ENCODE measurements at places on chromosomes 1 and 21.

DNA sequence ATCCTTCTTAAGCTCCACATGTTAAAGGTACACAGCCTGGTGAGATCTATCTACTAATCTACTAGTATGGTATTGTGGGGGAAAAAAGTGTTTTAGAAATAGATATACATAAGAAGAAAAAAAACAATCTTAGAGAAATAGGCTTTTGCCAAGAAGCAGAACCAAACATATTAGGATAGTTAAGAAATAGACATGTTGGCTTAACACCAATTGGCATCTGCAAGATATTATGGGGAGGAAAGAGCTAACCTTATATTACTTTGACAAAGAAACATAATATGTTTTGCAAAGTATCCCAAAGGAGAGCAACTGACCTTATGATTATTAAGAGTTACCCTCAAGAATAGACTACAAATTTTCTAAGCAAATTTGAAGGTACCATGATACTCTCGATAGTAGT is 202.9 kb downstream of the BRINP3 start:
- no peak for DNase-seq

DNA sequence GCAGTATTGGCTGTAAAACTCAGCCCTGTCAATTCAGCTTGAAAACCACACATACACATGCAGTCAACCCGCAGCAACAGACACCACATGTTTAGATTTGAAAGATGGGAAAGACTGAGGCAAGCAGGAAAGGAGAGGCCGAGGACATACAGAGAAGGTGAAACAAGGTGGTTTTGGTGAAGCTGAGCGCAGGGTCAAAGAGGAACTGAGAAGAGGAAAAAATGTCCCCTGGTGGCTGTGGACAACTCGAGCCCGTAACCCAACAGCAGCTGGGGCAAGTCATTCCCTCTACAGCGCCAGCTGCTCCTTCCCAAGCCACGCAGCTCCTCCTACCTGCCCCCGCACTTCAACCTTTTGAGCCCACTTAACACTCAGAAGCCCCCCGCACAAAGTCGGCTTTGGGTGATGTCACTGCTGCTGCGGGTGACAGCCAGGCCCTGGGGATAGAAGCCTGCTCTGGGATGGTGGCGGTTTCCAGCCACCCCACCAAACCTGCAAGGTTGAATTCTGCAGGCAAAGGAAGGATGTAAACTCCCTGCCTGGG is 63.0 kb downstream of the KCNN3 start:
- DNase-seq = no peak

DNA sequence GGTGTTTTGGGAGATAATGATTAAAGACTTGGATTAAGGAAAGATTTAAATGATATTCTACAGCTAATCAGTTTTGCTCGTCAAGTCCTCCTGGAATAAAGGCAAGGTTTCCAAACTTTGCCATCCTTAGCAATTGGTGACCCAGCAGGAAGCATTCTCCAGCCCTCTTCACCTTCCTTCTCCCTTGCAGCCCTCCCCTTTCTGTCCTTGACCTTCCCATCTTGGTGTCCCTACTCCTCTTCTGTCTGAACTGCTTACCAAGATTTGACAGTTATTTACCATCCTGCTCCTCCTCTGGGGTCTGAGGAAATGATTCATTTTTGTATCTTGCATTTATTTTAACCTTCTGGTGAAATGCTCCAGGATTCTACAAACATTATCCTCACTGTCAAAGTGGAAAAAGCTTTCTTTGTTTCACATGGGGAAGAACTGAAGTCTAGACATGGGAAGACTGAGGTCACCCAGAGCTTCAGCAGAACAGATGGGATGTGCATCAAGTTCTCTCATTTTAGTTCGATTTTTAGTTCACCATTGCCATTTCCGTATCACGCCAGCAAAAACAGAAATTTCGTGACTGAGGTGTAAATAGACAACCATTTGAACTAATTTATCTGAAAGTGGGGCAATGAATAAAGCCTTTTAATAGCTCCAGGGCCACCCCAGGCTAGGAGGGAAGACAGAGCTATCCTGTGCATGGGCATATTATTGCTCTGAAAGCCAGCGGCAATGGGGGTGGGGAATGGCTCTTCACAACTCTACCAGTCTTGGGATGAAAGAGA is 504.4 kb upstream of the PLXNA2 start:
- no peak for DNase-seq

- DNase-seq = no peak
Observed at GRCh38 chr1:219347921-219348391, 174.3 kb downstream of the LYPLAL1 start.

DNA sequence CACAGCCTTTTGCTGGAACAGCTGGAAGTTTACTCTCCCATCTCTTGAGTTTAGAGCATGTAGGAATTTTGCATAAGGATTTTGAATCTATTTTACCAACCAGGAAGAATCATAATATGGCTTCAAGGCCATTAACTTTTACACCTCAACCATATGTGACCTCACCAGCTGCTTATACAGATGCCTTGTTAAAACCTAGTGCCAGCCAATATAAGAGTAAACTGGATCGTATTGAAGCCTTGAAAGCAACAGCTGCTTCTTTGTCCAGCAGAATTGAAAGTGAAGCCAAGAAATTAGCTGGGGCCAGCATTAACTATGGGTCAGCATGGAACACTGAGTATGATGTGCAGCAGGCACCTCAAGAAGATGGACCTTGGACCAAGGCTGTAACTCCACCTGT is 65.4 kb downstream of the CEP350 start:
- DNase-seq = no peak

GRCh38 chr1:76110666-76111065 is 36.1 kb downstream of the ST6GALNAC3 start:
- no peak for DNase-seq

DNA sequence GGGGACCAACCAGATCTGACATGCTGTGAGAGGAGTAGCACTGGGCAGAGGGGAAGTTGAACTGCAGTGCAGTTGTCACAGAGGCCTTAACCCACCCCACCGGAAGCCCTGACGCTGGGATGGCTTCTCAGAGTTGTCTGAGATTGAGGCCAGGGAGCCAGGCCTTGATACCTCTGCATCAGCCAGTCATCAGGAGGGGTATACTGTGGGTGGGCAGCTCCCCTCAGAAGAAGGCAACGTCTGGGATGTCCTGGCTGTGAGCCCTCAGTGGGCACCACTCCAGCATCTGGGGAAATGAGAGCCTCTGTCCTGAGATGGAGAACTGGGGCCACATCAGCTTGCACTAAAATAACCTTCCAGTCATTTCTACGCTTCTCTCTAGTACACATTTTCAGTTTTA is 47.9 kb upstream of the BCAR3 start:
- DNase-seq = no peak

DNA sequence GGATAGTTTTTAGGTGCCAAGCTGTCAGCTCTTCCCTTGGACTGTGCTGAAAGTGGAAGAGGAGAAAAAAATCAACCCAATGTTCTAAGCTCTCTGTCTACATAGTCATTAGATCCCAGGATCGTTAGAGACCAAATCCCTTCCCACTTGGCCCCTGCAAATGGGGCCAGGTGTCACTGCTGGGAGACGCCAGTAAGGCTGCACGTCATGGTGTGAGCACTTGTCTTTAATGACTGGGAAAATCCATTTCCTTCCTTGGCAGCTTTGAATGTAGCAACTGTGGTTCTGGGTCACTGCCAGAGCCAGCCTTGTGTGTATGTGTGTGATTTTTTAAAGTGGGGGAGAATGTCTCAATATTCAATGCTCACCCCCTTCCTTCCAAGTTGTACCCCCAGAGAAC is 59.9 kb downstream of the MAN1C1 start:
- DNase-seq = no peak

DNA sequence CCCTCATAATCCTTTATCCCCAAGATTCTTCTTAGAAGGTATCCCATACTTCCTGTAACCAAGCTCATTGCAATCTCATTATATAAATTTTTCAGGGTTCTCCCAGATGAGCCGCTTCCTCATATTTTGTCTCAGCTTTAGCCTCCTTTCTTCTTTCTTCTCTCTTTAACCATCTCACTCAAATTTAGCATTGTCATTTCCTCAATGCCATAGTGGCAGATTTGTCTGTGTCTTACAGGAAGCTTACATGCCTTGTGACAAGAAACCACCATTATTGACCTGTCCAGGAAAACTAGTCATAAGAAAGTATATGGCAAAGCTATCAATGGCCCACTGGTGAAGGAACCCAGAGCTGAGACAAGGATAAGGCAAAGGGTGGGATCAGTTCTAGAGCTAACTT is 6.0 kb upstream of the FCRL2 start:
- DNase-seq = no peak

DNA sequence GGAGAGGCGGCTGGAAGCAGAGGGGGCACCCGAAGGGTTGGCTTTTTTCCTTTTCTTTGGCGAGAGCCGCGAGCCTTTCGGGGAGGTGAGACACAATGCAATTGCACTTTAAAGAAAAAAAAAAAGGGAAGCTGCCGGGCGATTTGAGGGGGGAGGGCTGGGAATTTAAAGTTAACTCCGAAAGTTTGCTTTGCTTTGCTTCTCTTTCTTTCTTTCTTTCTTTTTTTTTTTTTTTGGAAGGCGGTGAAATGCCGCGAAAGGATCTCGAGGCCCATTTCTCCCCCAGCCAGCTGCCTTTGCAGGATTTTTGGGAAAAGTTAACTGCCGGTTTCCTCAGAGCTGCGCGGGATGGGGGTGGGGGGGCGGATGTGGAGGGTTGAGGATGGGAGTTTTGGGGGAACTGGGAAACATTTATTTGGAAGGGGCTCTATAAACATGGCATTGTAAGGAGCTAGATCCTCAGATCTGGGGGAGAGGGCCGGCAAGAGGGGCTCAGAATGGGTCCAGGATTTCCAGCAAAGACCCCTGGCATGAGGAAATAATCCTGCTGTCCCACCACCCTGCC is 997 bp downstream of the ZNF362 start:
- DNase-seq = no peak

DNA sequence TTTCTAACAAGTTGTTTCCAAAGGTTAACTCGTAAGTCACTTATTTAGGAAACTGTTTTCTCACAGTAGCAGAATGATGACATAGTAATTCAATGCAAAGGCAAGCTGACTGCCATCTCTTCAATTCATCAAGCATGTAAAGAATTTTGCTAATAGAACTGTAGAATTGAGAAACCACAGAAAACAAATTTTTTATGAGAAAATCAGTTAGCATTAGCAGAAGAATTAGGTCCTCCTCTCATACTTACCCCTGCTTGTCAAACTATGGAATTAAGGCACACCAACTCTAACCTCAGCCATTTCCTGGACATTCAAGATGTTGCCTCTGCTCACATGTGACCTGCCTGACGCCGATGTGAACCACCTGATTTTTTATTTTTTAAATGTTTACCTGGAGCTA is 115.2 kb downstream of the LRRC40 start:
- DNase-seq = no peak

GRCh38 chr1:68495968-68496679 is 758 bp downstream of the DEPDC1 start:
- DNase-seq = no peak

DNA sequence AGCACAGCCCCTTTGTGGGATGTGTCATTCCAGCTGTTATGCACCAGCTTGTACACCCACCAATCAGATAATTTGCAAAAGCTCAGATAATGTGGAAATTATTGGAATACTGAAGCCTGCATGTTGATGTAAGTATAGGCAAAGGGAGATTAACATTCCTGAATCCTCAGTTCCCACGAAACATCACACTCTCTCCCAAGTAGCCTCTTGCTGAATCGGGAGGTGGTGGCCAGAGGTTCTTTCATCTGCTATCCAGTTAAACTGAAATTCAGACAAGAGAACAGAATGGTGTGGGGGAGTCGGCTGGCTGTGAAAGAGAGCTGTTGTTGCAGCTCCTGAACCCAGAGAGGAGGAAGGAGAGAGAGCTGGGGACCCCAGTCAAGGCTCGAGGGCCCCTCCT is 170.9 kb downstream of the ZBTB18 start:
- no peak for DNase-seq

DNA sequence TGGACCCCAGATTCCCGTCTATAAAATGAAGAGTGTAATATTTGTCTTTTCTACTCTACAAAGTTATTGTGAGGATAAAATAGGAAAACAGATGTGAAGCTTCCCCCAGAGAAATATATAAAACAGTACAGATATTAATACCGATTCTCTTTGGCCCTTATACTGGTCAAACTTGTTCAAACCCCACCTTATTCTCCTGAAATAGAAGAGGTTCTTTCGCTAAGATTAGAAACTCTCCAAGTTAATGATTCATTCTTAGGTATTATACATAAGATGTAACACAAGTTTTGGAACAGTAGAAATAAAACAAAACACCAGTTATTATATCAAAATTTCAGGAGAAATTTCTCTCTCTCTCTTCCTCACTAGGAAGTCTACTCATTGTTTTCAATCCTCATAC is 852.4 kb upstream of the ADAMTS5 start:
- DNase-seq = no peak

DNA sequence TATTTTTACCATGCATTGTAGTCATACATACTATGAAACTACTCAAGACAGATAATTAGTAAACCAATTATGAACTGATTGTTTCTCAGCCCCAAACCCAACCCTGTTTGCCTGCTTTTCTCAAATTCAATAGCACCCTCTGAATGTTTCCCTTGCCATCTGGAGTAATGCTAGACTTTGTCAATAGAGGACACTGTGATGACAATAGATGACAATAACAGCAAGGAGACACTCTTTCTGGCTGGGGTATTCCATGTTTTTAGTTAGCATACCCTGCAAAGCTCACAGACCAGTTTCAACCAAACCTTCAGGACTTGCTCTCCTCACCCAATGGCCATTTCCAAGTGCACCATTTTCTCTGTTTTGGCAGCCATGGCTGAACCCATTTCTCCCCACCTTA is 108.5 kb upstream of the LRRC7 start:
- no peak for DNase-seq

DNA sequence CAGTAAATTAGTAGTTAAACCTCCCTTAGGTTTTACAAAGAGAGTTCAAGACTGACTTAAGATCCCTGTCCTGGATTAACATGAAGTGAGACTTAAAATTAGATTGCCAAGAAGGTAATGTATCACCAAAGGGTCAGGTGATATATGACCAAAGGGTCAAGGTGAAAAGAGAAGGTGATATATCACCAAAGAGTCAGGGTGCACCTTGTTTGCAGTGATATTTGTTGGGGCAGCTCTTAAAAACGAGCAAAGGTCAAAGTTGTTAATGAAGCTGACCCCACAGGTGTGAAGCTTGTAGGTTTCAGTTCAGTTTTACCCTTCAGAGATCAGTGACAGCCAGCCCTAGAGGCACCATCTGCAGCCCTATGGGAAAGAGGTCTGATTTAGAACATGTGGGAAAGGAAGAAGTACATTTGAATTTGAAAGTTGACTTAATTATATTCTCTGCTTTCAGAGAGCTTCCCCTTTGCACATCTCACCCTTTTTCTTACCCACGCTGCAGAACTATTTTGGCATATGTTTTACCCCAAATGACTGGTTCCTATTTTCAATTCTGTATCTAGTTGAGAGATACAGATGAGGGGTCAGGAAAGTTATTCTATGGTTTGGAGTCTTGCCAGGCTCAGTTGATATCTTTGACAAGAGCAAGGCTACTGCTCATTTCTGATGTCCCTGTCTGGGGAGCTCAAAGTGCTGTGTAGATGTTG is 170.8 kb downstream of the S1PR1 start:
- DNase-seq = no peak

GRCh38 chr1:216499581-216500272 is 76.5 kb upstream of the USH2A start:
- no peak for DNase-seq

GRCh38 chr1:9687874-9688582 is 36.5 kb downstream of the PIK3CD start:
- no peak for DNase-seq

GRCh38 chr1:60342569-60342968 is 269.0 kb upstream of the C1orf87 start:
- DNase-seq = no peak

- no peak for DNase-seq
Observed at GRCh38 chr1:84960371-84960770, 36.5 kb downstream of the MCOLN2 start.

- no peak for DNase-seq
Observed at GRCh38 chr21:31266241-31266640, 77.8 kb downstream of the TIAM1 start.

- no peak for DNase-seq
Observed at GRCh38 chr1:62208970-62209369, 14.3 kb downstream of the L1TD1 start.
